ENCODE measurements at places on chromosomes 7 and 10.

GRCh38 chr7:51255536-51256208 is 60.9 kb downstream of the COBL start:
- no peak for DNase-seq

- DNase-seq: no peak
Measured at GRCh38 chr10:3094609-3095036, 27.3 kb downstream of the PFKP start.

DNA sequence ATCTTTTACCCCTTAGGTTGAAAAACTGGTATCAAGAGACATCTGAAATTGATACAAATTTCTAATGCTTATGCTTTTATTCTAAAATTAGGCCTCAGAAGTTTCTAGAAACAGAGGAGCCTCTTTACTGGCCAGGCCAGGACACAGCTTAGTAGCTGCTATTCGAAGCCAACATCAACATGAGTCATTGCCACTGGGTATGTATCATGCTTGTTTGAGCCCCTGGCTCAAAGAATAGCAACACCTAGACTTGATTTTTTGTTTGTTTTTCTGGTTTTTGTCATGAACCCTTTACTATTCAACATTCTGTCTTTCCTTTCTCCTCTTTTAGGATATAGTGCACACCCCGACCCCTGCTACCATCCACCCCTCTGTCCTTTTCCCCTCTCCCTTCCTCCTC is 90.9 kb upstream of the STK17A start:
- DNase-seq: no peak

- DNase-seq: no peak
Measured at GRCh38 chr7:132652507-132652906, 76.2 kb upstream of the PLXNA4 start.

DNA sequence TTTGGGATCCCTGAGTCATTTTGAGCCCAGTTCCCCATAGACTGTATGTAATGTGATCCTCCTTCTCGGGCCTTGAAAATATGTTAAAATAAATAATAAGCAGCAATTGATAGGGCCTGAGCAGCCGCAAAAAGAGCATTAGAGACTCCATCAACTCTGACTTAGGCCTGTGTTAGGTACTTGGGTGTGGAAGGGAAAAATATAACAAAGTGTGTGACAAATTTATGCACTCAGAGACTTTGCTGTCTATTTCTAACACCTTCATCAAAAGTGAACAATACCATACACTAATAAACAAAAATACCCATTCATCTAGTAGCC is 31.4 kb upstream of the HABP2 start:
- DNase-seq: no peak

Data from stimulated activated CD4-positive, alpha-beta T cell treated with anti-CD3 and anti-CD28 coated beads, Interleukin-12 subunit alpha, Interleukin-12 subunit beta, amount 100 ng/mL, for 4 hours (primary cell).